Left hindlimb (tissue), 1 donor: ENCODE measurements at places on chromosomes 5 and 9.
A peak's percentile ranks its signal among the peaks of the same experiment; 100 is the strongest.

- DNase-seq = no peak
Measured at GRCh38 chr9:3887221-3887653, 361.4 kb upstream of the RFX3 start.

DNA sequence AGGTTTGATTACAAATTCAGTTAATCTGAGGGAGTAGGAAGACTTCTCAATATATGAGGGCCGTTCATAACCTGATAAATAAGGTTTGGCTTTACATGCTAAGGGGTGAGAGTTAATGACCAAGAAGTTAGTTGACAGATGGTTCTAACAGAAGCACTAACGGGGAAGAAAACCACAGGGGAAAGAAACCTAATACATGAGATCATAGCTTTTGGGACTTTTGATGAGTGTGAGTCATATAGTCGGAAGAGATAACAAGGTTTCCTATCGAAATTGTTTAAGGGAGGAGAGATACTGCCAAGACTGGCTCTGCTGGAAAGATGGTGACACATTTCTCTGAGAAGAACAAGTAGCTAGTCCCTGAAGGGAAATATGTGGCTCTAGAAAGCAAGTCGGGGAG is 140.1 kb downstream of the COX7C start:
- no peak for DNase-seq

DNA sequence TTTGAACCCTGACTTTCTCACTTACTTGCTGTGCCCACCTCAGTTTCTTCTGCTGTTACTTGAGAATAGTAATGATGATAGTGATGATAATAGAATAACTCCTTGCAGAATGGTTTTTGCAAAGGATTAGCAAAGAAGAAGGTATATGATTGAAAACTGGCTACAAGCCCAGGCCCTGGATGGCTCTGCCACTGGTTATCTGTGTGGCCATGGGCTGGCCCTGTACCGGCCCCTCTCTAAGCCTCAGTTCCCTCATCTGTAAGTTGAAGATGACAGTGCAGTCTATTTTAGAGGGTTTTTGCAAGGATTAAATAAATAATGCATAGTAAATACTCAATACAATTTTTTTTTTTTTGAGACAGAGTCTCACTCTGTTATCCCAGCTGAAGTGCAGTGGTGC is 6.2 kb downstream of the TTLL11 start:
- no peak for DNase-seq

DNA sequence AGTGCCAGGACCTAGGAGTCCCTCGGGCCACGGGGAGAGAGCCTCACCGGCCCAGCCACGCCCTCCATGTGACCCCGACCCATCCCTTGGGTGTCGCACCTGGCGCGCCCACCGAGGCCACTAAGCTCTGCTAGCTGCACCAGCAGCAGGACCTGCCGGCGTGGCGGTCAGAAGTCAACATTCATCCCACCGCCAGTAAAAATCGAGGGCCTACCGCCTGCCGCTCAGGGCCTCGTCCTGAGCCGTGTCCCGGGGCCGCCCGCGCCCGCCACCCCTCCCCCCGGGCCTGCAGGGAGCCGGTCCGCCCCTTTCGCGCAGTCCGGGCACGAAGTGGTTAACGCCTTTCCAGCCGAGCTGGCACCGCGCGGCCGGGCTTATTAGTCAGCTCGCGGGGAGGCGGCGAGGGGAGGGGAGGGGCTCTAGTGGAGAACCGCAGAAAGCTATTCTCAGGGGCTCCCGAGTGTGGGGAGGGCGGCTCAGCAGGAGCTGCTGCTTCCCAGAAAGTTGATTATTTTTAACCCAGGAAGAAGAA is 124.4 kb downstream of the C9orf50 start:
- DNase-seq = peak; percentile 97

DNA sequence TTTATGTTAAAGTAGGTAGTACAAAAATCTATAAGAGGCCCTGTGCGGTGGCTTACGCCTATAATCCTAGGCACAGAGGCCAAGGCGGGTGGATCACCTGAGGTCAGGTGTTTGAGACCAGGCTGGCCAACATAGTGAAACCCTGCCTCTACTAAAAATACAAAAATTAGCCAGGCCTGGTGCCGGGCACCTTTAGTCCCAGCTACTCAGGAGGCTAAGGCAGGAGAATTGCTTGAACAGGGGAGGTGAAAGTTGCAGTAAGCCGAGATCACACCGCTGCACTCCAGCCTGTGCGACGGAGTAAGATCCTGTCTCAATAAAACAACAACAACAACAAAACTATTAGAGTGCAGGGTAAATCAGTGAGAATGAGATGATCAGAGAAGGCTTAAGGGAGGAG is 634.5 kb downstream of the NR2F1-AS1 start:
- DNase-seq = no peak

DNA sequence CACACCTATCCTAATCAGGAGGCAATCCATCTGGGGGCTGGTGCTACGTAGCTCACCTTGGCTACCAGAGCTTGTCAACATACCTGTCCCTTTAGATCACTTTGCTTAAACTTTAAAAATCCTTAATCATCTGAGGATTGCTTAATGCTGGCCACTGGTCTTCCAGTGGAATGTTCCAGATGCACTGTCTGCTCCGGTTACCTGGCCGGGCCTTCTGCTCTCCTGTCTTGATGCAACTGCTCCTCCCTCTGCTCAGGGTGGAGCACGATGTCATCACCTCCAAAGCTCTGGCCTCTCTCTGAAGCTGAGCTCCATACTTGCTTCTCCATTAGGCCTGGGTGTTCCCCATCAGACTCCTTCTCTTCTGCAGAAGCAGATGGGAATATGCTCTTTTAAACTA is 106.5 kb upstream of the OTULINL start:
- no peak for DNase-seq

- DNase-seq = no peak
Measured at GRCh38 chr5:10594591-10595210, 30.8 kb downstream of the ANKRD33B start.
